Ascending aorta (tissue), 2 donors: ENCODE measurements at places on chromosomes 12 and 14.

GRCh38 chr12:69161829-69162228 lies 77.5 kb upstream of the CPSF6 start:
- DNase-seq: no peak

DNA sequence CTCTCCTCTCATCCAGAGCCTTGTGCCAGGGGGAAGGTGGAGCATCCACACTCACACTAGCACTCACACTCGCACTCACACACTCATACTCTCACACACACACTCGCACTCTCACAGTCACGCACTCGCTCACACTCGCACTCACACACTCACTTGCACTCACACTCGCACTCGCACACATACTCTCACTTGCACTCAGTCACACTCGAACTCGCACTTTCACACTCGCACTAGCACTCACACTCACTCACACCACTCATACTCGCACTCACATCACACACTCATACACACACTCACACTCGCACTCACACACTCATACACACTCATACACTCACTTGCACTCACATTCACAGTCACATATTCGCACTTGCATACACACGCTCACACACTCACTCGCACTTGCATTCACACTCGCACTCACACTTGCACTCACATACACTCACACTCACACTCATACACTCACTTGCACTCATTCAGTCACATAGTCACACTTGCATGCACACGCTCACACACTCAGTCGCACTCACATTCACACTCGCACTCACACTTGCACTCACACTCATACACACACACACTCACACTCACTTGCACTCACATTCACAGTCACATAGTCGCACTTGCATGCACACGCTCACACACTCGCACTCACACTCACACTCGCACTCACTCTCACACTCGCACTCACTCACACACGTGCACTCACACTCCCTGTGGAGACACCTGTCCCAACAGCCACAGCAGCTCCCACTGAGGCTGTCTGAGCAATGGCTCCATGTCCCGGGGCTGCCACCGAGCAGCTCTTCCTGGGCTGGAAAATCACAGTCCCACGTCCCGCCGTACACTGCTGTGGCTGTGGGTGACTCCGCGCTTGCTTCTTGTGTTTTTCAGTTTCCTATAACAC lies 12.3 kb upstream of the RIMBP2 start:
- DNase-seq: no peak

- no peak for DNase-seq
Measured at GRCh38 chr12:75361408-75361807, 26.9 kb downstream of the GLIPR1L1 start.

DNA sequence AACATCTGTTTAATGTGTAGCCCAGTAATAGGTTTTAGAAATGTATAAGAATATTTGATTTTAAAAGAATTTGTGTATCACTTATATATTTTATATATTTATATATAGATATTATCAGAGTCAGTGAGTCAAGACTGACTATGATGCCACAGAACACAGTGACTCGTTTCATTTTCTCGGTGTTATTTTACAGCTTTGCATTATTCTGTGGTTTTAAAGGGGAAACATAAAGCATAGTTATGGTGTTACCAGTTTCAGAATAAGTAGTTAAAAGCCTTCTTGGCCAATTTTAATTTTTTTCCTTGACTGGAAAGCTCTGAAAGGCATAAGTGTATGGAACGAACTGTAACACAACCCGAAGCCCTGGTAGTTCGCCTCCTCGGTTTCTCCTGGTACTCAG lies 91.0 kb downstream of the GRIP1 start:
- DNase-seq: no peak

- no peak for DNase-seq
Measured at GRCh38 chr12:126210026-126210425, 1144.8 kb downstream of the AACS start.

- DNase-seq: no peak
Measured at GRCh38 chr12:104057771-104058197, 6.5 kb upstream of the HCFC2 start.
